Neural crest cell (in vitro differentiated cells): ENCODE measurements at places on chromosomes 6 and 20.

DNA sequence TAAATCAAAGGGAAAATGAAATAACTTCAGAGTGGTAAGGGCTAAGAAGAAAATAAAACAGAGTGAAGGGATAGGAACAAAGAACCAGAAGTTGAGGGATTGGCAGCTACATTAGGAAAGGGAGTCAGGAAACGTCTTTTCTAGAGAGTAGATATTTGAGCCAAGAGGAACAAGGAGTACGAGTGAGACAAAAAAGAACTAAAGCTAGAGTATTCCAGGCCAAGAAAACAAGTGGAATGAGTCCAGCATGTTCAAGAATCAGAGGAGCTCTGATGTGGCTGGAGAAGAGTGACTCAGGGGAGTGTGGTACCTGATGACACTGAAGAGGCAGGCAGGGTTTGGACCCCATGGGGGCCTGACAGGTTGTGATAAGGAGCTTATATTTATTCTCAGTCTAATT, 66.3 kb downstream of the CEP162 start:
- DNase-seq, result no peak

GRCh38 chr6:167948716-167949115, 48.8 kb upstream of the KIF25 start:
- no peak for DNase-seq

DNA sequence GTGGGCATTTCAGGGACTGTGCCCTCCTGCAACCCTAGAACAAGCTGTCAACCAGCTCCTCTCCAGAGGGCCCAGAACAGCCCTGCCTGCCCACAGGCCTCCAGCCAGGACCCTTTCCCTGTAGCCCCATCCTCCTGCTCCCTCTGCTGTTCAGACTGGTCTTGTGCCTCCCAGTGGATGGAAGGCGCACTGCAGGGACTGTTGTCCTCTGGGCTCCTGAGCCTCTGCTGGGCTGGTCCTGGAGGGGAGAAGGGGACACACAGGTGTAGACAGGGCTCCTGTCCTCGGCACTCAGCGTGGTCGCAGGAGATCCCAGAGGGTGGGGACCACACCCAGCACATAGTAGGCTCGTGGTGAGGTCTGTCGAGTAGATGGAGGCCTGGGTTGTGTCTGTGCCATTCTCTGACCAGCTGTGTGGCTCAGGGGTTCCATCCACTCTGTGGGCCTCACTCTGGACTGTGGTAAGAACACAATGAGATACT, 11.5 kb downstream of the ITPR3 start:
- peak; percentile 67 for DNase-seq

- DNase-seq, result no peak
These were observed 25.7 kb downstream of the PSMG4 start for GRCh38 chr6:3284436-3284876.

DNA sequence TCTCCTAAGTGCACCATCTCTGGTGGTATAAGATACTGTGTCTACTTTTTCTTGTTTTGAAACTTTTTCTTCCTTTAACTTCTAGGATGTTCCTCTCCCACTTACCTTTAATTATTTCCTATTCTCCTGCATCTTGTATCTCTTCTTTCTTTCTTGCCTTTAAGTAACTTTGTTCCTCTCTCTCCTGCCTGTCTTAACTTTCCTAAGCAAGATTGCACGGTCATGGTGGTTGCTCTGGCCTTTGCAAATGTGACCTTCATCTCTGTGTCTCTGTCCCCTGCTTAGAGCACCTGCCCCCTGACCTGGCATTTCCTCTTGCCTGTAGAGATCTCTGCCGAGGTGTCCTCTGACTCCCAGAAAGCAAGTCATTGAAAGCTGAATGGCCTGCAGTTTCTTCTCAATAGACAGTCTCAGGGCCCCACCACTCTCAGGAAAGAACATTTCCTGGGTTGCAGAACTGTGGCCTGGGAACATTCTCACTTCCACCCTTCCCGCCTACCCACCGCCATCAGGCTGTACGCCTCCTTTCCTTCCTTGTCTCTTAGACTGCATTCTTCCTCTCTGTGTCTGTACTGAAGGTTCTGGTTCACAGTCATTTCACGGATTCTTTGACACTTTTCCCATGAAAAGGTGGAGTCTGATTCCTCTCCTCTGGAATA, 12.8 kb downstream of the ZDHHC14 start:
- no peak for DNase-seq

GRCh38 chr20:20609522-20609921, 102.9 kb downstream of the RALGAPA2 start:
- DNase-seq, result no peak

DNA sequence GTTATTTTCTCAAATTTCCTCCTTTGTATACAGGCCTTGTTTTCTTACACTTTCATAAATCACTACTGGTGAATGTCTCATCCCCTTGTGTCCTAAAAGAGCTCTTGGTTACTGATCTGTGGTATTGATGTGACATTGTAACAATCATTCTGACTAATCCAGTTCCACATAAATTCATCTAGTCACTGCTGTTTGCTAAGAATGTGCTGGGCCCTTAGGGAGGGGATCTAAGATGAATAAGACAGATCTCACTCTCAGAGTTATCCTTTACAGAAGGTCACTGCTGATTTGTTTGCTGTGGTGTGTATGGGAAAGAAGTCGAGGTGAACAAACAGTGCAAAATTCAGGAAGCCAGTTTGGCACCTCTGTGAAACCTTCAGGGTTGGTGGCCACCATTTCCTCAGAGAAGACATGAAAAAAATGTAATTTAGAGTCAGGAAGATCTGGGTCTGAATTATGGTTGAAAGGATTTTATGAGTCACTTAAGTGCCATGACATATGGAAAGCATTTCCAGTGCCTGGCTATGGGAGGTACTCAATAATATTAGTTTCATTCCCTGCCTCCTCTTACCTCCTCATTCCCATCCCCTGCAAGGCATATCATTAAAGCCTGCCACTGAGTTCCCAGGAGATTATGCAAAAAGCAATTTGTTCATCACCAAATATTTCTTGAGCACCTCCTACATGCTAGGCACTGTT, 121.8 kb downstream of the COL9A1 start:
- no peak for DNase-seq

- no peak for DNase-seq
These were observed 90.7 kb upstream of the PRDM1 start for GRCh38 chr6:105995391-105995865.

- DNase-seq, result no peak
These were observed 92.6 kb downstream of the CENPW start for GRCh38 chr6:126432564-126432963.

DNA sequence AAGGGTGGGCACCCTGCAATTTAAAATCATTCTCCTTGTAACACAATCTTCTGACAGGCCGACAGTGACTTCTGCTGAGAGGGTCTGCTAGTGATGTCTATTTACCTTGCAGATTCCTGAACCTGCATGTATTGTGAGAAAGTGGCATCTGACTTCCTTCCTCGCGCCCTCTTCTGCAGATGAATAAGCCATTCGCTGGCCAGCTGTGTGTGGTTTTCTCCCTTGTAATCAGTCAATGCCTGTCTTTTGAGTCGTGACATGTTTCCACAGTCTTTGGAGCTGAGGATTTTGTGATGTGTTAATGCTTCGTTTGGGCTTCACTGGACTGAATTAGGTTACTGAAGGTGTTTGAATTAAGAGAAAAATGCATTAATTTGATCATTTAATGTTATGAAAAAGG, 125.3 kb downstream of the GRM1 start:
- DNase-seq, result no peak

DNA sequence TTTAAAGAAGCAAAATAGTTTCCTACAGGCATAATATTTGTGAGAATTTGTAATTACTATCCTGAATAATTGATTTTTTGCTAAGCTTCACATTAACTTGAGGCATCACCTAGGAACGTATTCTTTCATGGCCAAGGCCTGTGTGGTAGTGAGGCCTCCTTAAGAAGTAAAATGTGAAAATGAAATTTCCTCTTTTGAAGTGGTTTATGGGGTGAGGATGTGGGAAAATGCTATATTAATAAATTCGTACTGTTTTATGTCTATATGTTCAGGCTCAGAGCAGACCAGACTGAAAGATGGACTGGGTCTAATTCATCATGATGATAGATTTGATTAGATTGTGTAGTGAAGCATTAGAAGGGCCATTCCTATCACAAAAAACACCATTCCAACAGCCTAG, 33.1 kb downstream of the MYLIP start:
- DNase-seq, result no peak

- no peak for DNase-seq
These were observed 30.2 kb downstream of the SNX9 start for GRCh38 chr6:157853018-157853805.

DNA sequence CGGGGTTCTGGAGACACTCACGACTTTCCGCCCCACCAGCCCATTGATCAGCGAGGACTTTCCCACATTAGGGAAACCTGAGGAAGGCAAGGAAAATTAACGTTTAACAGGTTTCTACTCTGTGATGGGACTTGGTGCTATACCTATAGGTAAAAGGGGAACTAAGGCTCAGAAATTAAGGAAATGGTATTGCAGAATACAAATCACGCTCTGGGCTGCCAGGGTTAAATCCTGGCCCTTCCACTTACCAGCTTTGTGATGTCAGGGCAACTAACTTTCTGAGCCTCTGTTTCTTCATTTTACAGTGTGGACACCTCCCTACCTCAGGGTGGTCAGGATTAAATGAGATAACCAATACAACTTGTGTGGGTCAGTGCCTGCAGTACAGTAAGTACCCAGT, 8.8 kb downstream of the GNL1 start:
- DNase-seq, result no peak

DNA sequence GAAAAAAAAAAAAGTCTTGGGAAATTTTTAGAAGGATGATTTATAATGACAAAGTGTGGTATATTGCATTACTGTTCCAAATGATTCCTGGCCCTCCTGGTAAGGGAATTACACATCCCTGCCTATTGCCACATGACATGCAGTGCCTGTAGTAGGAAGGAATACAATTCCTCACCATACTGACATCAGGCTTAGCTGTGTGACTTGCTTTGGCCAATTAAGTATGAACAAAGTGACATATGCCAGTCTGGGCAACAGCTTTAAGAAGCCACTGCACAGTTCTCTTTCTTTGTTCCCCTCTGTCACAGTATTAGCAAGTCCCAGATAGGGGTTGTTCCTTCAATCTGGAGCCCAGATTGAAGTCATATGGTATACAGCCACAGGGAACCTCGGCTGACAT, 100.5 kb downstream of the KIF13A start:
- DNase-seq, result no peak

- no peak for DNase-seq
These were observed 614.5 kb downstream of the CBLN4 start for GRCh38 chr20:55390791-55391190.

DNA sequence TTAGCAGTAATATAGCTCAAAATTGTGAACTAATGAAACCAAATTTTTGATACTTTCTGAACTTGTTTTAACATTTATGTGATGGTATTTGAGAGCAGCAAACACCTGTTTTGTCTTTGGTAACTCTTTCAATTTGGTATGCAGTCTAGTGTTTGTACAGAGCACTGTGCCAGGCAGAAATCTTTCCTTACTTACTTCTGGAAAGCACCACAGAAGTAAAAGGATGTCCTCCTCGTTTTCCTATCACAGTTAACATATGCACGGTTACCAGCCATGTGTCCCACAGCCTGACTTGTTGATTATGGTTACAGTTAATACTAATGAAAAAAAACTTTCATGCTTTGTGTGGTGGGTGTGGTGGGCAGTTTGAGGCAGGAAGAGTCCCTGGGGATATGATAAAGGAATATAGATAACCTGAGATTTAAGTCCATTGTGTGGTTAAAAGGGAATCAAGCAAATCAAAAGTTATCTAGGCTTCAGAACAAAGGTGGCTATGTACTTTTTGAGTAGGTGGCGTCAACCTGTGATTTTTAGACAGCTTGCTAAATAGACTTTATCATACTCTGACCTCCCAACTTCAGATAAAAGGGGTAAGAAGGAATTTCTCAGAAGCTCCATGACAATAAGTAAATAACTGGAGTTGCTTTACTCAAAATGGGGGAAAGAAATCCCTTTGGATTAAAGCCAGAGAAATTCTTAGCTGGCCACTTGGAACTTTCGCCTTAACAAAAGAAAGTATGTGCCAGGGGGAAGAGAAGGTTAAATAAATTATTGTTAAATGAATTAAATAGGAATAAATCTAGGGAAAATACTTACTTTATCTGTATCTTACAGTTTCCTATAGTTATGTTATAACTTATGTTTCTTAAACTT, 20.1 kb upstream of the COL10A1 start:
- no peak for DNase-seq

DNA sequence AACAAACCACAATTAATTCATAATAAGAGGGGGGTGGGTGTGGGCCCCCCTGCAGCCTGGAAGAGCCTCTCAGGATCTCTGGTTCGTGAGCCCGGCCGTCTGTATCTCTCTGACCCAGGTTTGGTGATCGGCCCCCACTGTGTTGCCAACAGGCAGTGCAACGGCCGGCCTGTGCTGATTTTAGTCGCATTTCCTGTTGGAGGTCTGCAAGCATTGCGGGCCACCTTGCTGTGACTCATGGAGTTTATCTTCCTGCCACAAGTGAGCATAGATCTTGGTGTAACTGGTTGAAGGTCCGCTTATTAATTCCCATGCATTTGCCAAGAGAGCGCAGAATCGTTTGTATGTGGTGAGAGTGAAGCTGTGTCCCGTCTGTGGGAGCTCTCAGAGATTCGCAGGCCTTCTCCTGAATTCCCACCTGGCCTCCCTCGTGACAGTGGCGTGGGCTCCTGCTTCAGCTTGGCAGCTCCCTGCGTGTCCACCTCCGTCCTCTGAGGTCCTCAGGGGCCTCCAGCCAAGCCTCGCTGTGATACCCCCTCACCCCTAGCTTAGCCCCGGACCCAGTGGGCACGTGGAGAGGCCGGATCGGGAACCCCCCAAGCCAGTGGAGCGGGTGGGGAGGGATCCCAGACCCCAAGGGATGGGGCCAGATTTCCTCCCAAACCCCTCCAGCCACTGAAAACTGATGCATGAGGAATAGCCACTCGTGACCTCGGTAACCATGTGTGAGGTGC, 269.8 kb downstream of the CDH4 start:
- no peak for DNase-seq

DNA sequence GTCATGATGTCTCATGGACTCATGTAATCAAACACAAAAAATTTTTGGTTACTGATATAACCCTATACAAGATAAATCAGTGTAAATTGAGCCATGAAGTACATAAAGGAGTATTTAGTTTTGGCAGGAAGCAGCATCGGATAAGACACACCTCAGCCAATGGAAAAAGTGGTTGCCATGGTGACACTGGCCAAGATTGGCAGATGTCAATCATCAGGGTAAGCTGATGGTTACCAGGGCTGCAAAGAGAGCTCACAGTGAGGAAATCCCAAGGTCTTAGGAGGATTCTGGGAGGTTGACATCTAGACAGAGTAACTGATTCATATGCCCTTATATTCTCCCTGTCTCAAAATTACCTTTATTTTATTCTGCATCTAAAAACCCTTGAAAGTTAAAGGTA, 203.8 kb upstream of the PCSK2 start:
- no peak for DNase-seq
